ENCODE measurements at places on chromosomes 4 and X. TPM values are rescaled to one million over a fixed set of nuclear protein-coding genes. Genes with fewer than 3 reads are reported as not detected.

GRCh38 chr4:185513489-185514181, 21.7 kb downstream of the PDLIM3 start:
- H3K4me3 ChIP-seq = no peak overlapping the region
- no peaks in the 10 kb centered on the region for H3K36me3 ChIP-seq
- no peaks in the 10 kb centered on the region for H3K27me3 ChIP-seq
- H3K27ac ChIP-seq = no peak overlapping the region

DNA sequence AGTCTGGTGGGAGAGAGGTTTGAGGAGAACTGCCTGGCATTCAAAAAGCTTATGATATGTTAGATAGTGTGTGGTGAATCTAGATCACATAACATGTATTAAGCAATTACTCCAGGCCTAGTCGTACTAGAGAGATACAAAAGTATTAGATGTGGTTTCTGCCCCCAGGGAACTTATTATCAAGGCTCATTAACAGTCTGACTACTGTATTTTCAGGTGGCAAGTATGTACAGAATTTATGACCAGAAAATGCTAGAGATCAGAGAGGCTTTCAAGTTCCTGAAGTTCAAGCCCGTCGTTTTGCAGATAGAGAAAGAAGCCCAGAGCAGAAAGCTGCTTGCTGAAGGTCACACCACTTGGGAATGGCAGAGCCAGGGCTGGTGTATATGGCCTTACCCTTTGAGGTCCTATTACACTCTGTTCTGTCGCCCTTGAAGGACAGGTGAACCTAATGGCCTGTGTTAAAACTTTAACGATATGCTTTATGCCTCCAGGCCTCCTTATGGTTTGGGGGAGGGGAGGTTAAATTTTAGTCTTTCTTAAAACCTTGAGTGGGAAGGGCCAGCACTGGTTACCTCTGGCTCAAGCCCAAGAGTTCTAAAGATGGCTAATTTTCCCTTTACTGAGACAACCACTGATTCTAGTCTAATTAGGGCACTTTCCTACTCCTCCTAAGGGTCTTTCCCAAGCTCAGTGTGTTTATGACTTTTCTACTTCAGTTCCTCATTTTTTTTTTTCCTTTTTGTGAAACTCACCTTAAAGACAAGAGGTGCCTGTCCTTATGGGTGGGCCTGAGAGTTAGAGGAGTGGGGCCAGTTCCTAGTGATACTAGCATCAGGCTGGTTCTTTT, 19.9 kb downstream of the TMEM164 start:
- peaks cover 8% of the 10 kb centered on the region for H3K4me1 ChIP-seq
- no peaks in the 10 kb centered on the region for H3K27me3 ChIP-seq
- no peaks in the 10 kb centered on the region for H3K36me3 ChIP-seq
- DNase-seq = no peak

GRCh38 chr4:73828956-73829355, 7.5 kb upstream of the CXCL6 start:
- no peak overlapping the region for H3K4me3 ChIP-seq
- H3K4me1 ChIP-seq = no peaks in the 10 kb centered on the region
- H3K36me3 ChIP-seq = no peaks in the 10 kb centered on the region
- no peak for DNase-seq
- H3K27ac ChIP-seq = no peak overlapping the region

DNA sequence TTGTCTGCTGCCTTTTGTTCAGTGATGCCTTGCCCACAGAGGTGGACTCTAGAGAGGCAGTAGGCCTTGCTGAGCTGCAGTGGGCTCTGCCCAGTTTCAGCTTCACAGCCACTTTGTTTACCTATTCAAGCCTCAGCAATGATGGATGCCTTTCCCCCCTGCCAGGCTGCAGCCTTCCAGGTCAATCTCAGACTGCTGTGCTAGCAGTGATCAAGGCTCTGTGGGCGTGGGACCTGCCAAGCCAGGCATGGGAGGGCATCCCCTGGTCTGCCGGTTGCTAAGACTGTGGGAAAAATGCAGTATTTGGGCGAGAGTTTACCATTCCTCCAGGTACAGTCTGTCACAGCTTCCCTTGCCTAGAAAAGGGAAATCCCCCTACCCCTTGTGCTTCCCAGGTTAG, 175.2 kb upstream of the PBDC1 start:
- no peak overlapping the region for H3K4me3 ChIP-seq
- no peak overlapping the region for H3K27ac ChIP-seq
- H3K36me3 ChIP-seq = no peaks in the 10 kb centered on the region
- no peaks in the 10 kb centered on the region for H3K4me1 ChIP-seq

Gene MAGEB16
- total RNA-seq = not detected

- DNase-seq = peak; percentile 44
- H3K27me3 ChIP-seq = no peaks in the 10 kb centered on the region
- H3K4me3 ChIP-seq = no peak overlapping the region
- no peaks in the 10 kb centered on the region for H3K36me3 ChIP-seq
- H3K4me1 ChIP-seq = no peaks in the 10 kb centered on the region
Observed at GRCh38 chr4:26719954-26720552, 136.2 kb downstream of the TBC1D19 start.

Gene PRDM8
- total RNA-seq = 1.6 TPM

- H3K27ac ChIP-seq = no peak overlapping the region
- H3K36me3 ChIP-seq = no peaks in the 10 kb centered on the region
- no peak overlapping the region for H3K4me3 ChIP-seq
- no peak for DNase-seq
Observed at GRCh38 chr4:55571806-55572205, 20.2 kb downstream of the PDCL2 start.

DNA sequence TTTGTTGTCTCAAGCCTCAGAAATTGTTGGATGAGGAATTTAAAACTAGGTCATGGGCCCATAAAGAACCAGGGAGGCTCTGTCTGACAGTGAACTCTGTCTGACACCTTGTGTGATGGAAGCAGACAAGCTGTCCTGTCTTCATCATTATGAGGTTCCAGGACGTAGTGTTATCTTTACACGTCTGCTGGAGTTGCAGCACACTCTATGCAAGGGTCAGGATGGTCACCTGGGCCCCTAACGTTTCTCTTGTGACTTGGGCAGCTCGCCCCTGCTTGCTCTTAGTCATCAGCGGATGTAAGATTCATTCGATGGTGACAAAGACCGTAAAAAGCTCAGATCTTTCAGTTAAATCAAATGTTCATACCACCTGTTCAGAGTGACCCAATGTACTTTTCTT, 92.0 kb upstream of the ADGRG2 start:
- no peaks in the 10 kb centered on the region for H3K36me3 ChIP-seq
- H3K27ac ChIP-seq = no peak overlapping the region
- DNase-seq = no peak
- H3K4me1 ChIP-seq = no peaks in the 10 kb centered on the region

DNA sequence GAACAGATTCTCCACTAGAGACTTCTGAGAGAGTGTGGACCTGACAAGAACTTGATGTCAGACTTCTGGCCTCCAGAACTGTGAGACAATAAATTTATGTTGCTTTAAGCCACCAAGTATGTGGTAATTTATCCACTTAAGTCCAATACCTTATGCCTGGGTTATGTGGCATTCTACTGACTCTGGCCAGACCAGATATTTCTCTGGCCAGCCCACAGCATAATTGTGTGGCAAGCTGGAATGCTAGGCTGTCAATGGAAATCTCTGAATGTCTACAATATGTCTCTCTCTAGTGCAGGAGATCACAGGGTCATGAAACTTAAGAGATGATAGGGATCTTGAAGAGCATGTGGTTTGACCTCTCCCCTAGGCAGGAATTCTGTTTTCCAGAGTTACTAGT, 251.0 kb downstream of the ZNF674 start:
- no peak overlapping the region for H3K4me3 ChIP-seq
- no peak for DNase-seq
- no peak overlapping the region for H3K27ac ChIP-seq
- no peaks in the 10 kb centered on the region for H3K27me3 ChIP-seq
- no peaks in the 10 kb centered on the region for H3K36me3 ChIP-seq

DNA sequence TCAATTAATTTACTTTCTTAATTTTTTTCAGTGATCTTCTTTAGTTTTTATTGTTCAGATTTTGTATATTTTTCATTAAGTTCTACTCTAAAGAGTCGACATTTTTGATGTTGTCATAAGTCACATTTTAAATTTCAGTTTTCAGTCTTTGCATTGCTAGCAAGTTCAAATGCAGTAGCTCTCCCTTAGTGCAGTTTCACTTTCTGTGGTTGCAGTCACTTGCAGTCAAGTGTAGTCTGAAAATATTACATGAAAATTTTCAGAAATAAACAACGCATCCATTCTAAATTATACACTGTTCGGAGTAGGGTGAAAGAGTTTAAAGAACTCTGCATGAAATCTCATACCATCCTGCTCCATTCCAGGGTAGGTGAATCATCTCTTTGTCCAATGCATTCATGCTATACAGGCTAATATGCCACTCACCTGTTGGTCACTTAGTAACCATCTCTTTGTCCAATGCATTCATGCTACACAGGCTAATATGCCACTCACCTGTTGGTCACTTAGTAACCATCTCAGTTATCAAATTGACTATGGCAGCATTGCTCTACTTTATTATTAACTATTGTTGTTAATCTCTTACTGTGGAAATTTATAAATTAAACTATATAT, 356.9 kb downstream of the STPG2 start:
- H3K4me1 ChIP-seq = no peaks in the 10 kb centered on the region
- no peak overlapping the region for H3K27ac ChIP-seq
- no peaks in the 10 kb centered on the region for H3K36me3 ChIP-seq
- no peak overlapping the region for H3K4me3 ChIP-seq

DNA sequence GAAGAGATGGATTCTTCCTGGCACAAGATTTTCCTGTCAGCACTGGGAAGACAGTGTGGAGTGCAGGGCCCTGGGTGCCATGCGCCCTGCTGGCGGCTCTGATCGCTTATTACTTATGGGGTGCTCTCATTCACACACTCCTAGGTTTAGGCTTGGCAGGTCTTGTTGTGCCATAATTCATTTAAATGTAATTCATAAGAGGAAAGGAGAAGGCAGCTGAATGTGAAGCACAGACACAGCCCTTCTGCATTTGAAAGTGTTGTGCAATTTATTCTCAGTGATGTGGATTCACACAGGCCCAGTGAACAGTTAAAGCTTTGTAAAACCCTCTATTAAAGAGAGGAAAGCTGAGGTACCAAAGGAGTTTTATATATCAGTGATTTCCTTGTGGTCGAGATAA, 249.7 kb downstream of the C4orf33 start:
- no peak for DNase-seq
- H3K4me3 ChIP-seq = no peak overlapping the region
- H3K36me3 ChIP-seq = no peaks in the 10 kb centered on the region
- H3K27ac ChIP-seq = no peak overlapping the region

- peaks cover 20% of the 10 kb centered on the region for H3K4me1 ChIP-seq
- H3K36me3 ChIP-seq = no peaks in the 10 kb centered on the region
- peak overlapping the region; percentile 62 for H3K4me3 ChIP-seq
- DNase-seq = peak; percentile 34
- peak overlapping the region; percentile 83 for H3K27ac ChIP-seq
- no peaks in the 10 kb centered on the region for H3K27me3 ChIP-seq
Observed at GRCh38 chrX:75156531-75156945, 455 bp upstream of the ABCB7 start.

DNA sequence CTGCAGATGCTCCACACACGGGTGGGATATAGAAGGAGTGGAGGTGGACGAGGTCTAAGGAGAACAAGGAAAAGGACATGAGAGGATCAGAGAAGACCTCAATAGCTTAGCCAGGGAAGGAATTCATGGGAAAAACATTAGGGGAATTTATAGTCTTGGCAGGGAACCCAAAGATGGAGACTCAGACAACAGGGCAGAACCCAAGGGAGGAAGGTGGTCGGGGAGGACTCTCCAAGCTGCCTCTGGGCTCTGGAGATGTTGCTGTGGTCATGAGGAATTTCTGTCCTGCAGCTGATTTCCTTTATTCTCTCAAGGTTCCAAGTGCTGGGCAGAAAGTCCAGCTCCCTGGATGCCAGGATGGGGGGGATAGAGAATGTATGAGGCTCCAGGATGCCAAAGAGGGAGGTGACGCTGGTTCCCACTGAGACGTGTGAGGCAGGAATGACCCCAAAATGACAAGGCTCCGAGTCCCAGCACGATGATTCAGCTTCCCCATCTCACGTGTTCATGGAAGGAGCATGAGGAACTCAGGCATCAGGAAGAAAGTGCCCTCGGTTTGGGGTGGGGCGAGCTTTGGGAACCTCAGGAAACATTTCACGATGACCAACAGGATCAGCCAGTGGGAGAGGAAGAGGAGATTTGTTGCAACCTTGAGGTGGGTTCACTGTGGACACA, 57.0 kb upstream of the PPP2R3B start:
- no peaks in the 10 kb centered on the region for H3K4me1 ChIP-seq
- H3K36me3 ChIP-seq = no peaks in the 10 kb centered on the region
- no peak overlapping the region for H3K27ac ChIP-seq
- H3K4me3 ChIP-seq = no peak overlapping the region

DNA sequence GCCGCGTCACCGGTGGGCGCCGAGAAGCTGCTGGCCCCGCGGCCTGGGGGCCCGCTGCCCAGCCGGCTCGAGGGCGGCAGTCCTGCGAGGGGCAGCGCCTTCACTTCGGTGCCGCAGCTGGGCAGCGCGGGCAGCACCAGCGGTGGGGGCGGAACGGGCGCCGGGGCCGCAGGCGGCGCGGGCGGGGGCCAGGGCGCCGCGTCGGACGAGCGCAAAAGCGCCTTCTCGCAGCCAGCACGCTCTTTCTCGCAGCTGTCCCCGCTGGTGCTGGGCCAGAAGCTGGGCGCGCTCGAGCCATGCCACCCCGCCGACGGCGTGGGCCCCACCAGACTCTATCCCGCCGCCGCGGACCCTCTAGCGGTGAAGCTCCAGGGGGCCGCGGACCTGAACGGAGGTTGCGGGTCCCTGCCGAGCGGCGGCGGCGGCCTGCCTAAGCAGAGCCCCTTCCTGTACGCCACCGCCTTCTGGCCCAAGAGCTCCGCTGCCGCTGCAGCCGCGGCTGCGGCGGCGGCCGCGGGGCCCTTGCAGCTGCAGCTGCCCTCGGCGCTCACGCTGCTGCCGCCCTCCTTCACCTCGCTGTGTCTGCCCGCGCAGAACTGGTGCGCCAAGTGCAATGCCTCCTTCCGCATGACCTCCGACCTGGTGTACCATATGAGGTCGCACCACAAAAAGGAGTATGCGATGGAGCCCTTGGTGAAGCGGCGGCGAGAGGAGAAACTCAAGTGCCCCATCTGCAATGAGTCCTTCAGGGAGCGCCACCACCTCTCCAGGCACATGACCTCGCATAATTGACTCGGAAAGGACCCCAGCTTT, 5.6 kb downstream of the PRDM8 start:
- H3K27ac ChIP-seq = peak overlapping the region; percentile 90
- H3K4me3 ChIP-seq = peak overlapping the region; percentile 76
- peaks cover 28% of the 10 kb centered on the region for H3K4me1 ChIP-seq
- H3K36me3 ChIP-seq = no peaks in the 10 kb centered on the region
- DNase-seq = peak; percentile 70

DNA sequence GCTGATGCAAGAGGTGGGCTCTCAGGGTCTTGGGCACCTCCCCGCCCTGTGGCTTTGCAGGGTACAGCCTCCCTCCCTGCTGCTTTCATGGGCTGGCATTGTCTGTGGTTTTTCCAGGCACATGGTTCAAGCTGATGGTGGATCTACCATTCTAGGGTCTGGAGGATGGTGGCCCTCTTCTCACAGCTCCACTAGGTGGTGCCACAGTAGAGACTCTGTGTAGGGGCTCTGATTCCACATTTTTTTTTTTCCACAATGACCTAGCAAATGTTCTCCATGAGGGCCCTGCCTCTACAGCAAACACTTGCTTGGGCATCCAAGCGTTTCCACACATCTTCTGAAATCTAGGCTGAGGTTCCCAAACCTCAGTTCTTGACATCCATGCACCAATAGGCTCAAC, 657.9 kb upstream of the CT83 start:
- no peak overlapping the region for H3K27ac ChIP-seq
- H3K36me3 ChIP-seq = no peaks in the 10 kb centered on the region
- H3K4me1 ChIP-seq = no peaks in the 10 kb centered on the region
- H3K4me3 ChIP-seq = no peak overlapping the region
- no peak for DNase-seq

Data from stomach (tissue), 19 donors.